COR-L47 (cell line): ENCODE measurements at places on chromosomes 4 and X.

- DNase-seq: no peak
Measured at GRCh38 chrX:7131621-7132020, 15.9 kb upstream of the STS start.

- DNase-seq: no peak
Measured at GRCh38 chr4:110025718-110026117, 113.0 kb downstream of the EGF start.

DNA sequence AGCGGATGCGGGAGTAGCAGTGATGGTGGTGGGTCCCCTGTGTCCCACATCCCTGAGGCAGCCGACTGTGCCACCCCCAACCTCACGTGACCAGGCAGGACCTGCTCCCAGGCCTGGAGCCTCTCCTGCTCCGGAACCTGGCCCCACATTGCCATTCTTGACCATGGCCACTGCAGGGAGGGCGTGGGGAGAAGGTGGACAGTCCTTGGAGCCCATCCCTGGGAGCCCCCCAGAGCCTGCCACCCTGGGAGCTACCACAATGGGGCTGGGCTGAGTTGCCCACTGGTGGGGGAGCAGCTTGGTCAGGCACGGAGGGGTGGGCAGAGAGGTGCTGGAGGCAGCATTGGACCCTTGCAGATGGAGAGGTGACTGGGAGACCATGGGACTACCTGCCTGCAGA is 36.8 kb downstream of the TMPRSS11A start:
- no peak for DNase-seq

- DNase-seq: no peak
Measured at GRCh38 chr4:139153411-139154133, 23.4 kb downstream of the ELF2 start.

DNA sequence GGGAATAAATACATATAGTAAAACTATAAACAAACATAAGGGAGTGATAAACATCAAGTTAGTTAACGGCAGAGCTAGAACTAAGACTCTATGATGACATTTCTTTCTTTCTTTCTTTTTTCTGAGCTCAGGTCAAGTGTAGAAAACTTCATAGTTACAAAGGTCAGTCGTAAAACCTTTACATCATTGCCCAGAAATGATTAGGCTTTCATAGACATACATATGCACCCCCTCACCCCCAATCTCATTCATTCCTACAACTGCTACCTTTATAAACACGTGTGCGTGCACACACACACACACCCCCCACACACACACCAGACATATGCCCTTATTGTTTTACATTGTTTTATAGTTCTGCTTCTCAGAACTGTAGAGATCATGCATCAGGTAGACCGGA is 5.7 kb downstream of the EIF1AX start:
- DNase-seq: no peak

GRCh38 chr4:13626492-13627177 is 890 bp downstream of the BOD1L1 start:
- DNase-seq: no peak

GRCh38 chrX:119015407-119016237 is 41.2 kb downstream of the LONRF3 start:
- DNase-seq: no peak

- DNase-seq: peak; percentile 57
Measured at GRCh38 chr4:119314356-119314755, 7.6 kb downstream of the FABP2 start.

GRCh38 chrX:153768311-153769157 is 4.5 kb downstream of the PLXNB3 start:
- DNase-seq: no peak

- DNase-seq: no peak
Measured at GRCh38 chr4:183816077-183816476, 89.0 kb upstream of the STOX2 start.

DNA sequence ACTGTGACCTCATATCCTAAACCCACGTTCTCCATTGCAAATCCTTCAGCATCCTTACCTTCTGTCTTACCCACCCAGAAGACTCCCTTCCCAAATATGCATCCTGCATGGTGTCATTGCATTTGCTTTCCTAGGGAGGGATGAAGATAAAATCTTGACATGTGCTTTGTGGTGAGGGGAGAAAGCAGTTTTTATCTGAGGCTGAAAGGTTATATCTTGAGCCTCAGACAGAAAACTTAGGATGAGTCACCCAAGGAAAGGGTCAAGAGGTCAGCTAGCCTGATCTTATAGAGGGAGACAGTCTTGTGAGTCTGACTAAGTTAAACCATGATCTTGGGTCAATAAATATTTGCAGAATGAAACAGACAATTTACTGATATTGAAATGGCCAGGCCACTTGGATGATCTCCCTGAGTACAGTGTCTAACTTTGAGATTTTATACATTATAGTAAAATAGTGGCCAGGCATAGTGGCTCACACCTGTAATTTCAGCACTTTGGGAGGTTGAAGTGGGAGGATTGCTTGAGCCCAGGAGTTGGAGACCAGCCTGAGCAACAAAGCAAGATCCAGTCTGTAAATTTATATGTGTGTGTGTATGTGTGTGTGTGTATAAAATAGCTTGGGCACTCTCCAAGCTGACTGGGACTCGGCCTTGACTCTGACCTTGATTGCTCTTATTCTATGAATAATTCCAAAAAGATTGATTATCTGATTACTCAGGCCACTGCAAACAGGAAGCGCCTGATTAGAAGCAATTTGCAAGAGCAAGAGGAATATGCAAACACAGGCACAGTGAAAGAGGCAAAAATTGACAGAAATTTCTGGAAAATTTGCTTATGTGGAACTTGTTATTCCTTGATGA is 15.4 kb upstream of the FAM9C start:
- DNase-seq: no peak

GRCh38 chr4:11585506-11585905 is 156.8 kb upstream of the HS3ST1 start:
- no peak for DNase-seq

GRCh38 chr4:175875993-175876771 is 64.1 kb upstream of the GPM6A start:
- DNase-seq: no peak

- no peak for DNase-seq
Measured at GRCh38 chrX:150649096-150649870, 43.9 kb upstream of the MTMR1 start.

- DNase-seq: no peak
Measured at GRCh38 chrX:21993265-21993664, 38.9 kb upstream of the PHEX start.
